ENCODE measurements at places on chromosomes 7 and 10. TPM values are rescaled to one million over a fixed set of nuclear protein-coding genes. Genes with fewer than 3 reads are reported as not detected.

- no peak for DNase-seq
Observed at GRCh38 chr7:102396710-102397019, 502 bp downstream of the PRKRIP1 start.

- DNase-seq: peak; percentile 56
Observed at GRCh38 chr7:83824214-83824613, 175.3 kb upstream of the SEMA3E start.

DNA sequence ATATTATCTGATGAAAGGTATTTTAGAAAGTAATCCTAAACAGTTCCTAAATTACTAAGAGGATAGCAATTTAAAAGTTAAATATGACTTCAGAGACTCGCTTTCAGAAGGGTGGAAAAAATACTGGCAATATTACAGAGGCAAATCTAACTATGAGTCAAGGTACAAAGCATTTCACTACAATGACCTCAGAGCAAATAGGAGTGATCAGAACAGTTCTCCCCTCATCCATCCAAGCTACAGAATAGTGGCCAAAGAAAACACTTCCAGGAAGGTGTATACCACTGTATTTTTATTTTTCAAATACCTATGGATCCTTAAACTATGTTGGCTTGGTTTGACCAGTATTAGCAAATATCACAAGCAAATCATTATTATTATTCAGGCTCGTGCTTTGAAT, 112.8 kb upstream of the ODAD2 start:
- peak; percentile 56 for DNase-seq

GRCh38 chr10:15794569-15794968, 65.7 kb downstream of the MINDY3 start:
- no peak for DNase-seq

- no peak for DNase-seq
Observed at GRCh38 chr7:128128401-128128800, 97.2 kb upstream of the LRRC4 start.

TMEM178B gene
- total RNA-seq: 0.07 TPM

MARCHF5 gene
- total RNA-seq: 9.8 TPM

All from HT1080 (cell line).